ENCODE measurements at places on chromosomes 7 and 10.

DNA sequence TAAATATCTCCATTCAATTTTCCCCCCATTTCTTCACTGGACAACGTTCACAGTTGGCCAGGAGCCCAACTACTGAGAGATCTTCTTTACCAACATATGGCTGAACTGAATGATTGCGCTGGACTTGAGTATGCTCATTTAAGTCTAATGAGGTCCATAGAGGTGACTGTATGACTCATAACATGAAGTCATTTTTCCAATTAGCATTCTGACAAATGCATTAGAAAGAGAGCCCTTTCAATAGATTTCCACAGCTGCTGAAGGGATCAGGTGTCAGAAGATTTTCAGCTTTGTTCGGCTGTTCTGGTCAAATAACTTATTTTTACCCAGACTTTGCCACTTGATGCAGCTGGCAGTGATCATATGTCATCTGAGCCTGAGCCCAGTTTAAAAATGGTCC, 438.0 kb downstream of the ETV1 start:
- DNase-seq = no peak

GRCh38 chr7:90764848-90765570, 168.9 kb downstream of the CDK14 start:
- no peak for DNase-seq

DNA sequence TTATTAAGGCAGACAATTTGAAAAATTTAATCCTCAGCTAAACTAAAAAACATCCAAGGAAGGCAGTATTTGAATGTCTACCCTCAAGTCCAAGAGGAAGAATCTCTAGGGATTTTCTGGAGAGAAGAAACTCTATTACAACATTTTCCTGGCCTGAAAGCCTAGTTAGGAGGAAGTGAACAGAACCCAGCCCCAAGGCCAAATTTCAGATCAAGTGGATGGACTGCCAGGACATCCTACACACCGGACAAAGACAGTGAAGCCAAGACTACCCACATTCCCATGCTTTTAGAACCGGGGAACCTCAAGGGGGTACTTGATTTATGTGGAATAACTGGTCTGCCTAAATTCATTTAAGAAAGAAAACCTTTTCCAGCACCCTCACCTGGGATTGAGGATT, 108.9 kb upstream of the MEOX2 start:
- no peak for DNase-seq

DNA sequence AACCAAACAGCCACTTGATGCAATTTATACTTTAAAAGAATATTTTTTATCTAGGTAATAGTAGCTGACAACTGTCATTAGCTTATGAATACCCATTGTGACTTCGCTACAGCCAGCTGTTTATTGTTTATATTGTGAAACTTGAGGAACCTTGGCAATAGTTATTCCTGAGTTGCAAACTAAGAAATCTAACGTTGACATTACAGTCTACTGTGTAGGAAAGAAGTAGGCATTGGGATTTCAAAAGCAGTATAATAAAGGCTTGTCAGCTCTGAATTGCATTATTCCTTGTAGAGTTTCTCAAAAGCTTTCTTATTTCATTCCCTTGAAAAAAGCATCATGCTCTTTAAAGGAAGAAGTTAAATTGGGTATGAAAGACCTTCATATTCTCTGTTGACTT, 42.7 kb upstream of the OIT3 start:
- no peak for DNase-seq

DNA sequence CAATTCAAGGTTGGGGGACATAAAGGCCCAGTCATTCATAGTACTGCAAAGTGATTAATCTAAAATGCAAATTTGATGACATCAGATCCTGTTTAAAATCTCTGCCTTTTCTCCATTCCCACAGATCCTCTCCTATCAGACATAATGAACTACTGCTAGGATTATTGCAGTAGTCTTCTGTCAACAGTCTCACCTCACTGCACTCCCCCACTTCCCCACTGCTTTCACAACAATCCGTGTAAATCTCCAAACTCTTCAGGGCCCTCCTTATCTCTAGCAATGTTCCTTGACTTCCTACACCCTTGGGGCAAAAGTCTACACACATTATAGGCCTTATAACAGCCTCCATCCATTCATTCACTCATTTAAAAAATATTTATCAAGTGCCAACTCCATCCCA, 112.4 kb downstream of the KBTBD2 start:
- no peak for DNase-seq

GRCh38 chr7:2851497-2851896, 7.4 kb upstream of the GNA12 start:
- DNase-seq = no peak

DNA sequence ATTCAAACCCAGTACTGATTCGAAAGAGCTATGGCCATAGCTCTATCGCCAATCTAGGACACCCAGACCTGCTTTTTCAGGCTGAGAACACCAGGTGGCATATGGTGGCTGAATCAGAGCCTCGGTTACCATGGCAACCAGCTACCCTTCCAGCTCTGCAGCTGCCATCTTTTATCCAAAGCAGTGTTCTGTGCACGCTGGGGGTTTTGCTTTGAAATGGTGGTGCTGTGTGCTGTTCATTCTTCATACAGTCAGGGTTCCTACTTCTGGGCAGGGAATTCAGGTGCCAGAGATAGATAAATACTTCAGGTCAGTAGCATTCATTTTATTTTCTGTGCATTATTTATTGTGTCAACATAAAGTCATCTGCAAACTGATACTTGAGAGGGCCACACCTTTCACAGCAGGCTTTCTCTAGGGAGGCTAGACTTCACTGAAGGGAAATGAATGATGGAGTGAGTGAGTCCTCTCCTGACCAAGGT, 85.4 kb downstream of the AKR1D1 start:
- peak; percentile 14 for DNase-seq

GRCh38 chr10:72802763-72803505, 90.6 kb upstream of the OIT3 start:
- DNase-seq = no peak

- DNase-seq = no peak
Observed at GRCh38 chr10:128693493-128694131, 567.4 kb upstream of the MKI67 start.

- no peak for DNase-seq
Observed at GRCh38 chr10:107689323-107689722, 524.8 kb upstream of the SORCS1 start.

GRCh38 chr10:87654212-87654611, 5.5 kb upstream of the PAPSS2 start:
- DNase-seq = no peak

DNA sequence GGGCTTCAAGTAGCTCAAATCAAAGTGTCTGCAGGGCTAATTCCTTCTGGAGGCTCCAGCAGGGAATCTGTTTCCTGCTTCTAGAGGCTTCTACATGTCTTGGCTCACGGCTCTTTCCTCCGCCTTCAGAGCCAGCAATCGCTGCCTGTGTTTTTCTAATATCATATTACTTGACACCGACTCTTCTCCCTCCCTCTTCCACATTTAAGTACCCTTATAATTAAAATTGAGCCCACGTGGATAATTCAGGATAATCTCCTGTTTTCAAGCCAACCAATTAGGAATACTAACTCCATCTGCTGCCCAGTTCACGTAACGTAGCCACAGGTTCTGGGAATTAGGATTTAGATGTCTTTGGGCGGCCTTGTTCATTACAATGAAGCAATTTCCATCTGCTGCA, 372.2 kb downstream of the DPP6 start:
- DNase-seq = no peak

- DNase-seq = no peak
Observed at GRCh38 chr10:28722065-28722803, 44.9 kb downstream of the BAMBI start.

DNA sequence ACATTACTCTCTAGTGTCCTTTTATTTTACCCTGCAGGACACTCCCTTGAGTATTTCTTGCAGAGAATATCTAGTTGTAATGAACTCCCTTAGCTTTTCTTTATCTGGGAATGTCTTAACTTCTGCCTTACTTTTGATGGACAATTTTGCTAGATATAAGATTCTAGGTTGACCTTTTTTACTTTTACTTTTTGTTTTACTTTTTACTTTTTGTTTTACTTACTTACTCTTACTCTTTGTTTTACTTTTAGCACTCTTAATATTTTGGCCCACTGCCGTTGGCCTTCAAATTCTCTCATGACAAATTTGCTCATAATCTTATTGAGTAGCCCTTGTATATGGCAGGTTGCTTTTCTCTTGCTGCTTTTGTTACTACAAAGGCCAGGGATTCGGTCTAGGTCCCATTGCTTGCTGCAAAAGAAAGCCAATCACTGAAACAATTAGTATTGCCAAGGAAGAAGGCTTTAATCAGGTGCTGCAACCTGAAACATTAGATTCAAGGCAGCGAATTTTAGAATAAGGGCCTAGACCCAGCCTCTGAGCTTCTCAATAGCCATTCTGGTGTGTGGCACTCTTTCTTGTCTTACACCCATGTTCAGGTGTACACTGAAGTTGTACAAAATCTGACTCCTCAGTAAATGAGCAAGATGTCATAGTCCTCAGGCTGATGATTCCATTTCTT, 137.0 kb downstream of the TES start:
- DNase-seq = no peak

GRCh38 chr10:16586358-16587138, 64.9 kb upstream of the C1QL3 start:
- DNase-seq = no peak

DNA sequence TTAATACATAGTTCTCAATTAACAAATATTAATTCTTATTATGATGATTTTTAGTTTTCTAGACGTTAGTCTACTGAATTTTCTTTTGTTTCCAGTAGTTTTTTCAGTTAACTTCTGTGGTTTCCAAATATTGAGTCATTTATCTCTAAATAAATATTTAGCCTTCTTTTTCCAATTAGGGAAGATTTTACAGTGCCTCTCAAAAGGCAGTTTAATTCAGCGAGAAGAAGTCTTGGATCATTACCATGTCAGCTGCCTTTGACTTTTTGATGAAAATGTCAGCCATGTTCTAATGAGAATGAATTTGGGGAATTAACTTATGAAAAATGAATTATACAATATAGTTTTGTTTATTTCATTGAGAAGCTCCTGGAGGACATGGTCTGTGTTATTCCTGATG, 90.0 kb downstream of the CDK14 start:
- DNase-seq = no peak

- DNase-seq = no peak
Observed at GRCh38 chr7:106865130-106866041, at the start of gene PIK3CG. TSS of gene PIK3CG (plus strand) at chr7:106865282. CDS start at chr7:106867562, 2,280 bp downstream.

- DNase-seq = no peak
Observed at GRCh38 chr10:71064413-71065118, 147.8 kb upstream of the UNC5B start.

DNA sequence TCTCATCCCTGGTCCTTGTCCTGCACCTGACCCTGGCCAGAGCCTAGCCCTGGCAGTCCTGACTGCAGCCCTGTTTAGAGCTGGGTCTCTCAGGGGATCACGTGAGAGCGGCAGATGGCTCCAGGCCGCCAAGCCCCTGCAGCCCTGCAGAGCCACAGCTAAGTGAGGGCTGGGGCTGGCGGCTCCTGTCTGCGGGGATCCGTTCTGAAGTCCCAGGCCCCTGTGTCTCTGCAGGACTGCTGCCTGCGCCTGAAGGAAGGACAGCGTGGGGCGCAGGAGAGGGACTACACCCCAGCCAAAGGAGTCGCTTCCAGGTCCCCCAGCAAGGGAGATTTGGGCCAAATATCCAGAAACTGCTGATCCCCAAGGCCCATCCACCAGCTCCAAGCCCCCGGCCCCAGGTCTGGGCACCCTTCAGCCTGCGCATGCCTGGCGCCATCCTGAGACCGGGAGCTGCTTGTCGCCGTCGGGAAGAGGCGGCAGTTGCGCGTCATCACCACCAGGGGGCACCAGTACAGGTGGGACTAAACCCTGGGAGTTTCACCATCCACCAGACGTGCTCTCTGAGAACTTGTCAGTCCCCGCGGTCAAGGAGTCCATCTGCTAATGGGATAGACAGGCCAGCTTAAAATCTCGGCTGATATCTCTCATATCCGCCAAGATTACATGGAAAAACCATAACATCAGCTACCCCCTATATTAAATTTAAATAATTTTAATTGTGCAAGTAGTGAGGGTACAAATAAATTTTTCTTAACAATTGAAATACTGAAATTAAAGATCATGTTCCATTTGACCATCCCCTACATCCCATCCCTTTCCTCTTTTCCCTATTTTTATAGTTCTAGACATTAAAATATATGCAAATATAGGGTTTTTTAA, 25.1 kb upstream of the GHRHR start:
- no peak for DNase-seq

DNA sequence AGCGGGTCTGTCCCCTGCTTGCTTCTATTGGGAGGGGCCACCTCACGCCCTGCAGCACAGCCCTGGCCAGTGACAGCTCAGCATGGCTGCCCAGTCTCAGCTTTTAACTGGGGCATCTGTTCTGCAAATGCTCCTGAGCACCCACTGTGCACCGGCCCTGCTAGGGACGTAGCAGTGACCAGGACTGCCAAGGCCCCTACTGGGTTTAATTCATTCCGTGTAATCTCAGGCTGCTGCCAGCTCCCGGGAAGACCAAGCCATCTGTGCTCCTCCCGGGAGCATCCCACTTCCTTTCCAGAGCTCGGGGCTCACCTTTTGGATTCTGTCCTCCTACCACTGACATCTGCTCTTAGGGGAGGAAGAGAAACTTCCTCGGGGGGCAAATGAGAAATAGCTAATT, 85.2 kb downstream of the ADARB2 start:
- DNase-seq = no peak

DNA sequence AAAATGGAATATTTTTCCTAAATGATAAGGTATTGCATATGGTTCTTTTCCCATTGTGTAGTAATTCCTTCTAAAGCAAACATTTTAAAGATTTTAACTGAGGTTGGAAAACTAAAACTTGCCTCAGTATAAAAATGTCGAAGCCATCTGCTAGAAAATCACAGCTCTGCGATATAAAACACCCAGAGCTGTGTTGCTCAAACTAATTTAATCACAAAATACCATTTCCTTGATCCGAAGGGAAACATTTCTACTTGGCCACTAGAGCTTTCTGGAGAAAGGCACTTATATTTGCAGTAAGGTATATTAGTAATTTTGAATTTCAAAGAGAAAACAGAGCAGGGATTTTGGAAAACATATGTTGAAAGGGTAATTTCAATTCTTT, 209.2 kb upstream of the ZNF32 start:
- no peak for DNase-seq

- no peak for DNase-seq
Observed at GRCh38 chr10:79473496-79474095, 28.2 kb upstream of the ZCCHC24 start.

DNA sequence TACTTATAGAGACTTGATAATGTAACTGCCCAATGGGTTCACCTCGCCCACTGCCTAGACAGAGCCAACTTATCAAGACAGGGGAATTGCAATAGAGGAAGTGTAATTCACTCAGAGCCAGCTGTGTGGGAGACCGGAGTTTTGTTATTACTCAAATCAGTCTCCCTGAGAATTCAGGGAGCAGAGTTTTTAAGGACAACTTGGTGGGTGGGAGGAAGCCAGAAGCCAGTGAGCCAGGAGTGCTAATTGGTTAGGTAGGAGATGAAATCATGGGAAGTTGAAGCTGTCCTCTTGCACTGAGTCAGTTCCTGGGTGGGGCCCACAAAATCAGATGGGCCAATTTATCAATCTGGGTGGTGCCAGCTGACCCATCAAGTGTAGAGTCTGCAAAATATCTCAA, 20.1 kb upstream of the C7orf33 start:
- no peak for DNase-seq
